ENCODE measurements at places on chromosomes 12 and 14. TPM values are rescaled to one million over a fixed set of nuclear protein-coding genes. Genes with fewer than 3 reads are reported as not detected.

- H3K36me3 ChIP-seq = no peaks in the 10 kb centered on the region
- H3K4me1 ChIP-seq = peaks cover 3% of the 10 kb centered on the region
- H3K4me3 ChIP-seq = no peak overlapping the region
Observed at GRCh38 chr12:116508145-116509121, 50.7 kb upstream of the MAP1LC3B2 start.

- no peak overlapping the region for H3K4me3 ChIP-seq
- H3K27ac ChIP-seq = peak overlapping the region; percentile 80
- H3K36me3 ChIP-seq = no peaks in the 10 kb centered on the region
- no peak for DNase-seq
- peaks cover 19% of the 10 kb centered on the region for H3K4me1 ChIP-seq
Observed at GRCh38 chr12:93042283-93042682, 113.2 kb upstream of the EEA1 start.

GRCh38 chr14:39267608-39268005 lies 33.9 kb downstream of the MIA2 start:
- no peaks in the 10 kb centered on the region for H3K27me3 ChIP-seq
- peak overlapping the region; percentile 84 for H3K4me3 ChIP-seq
- no peaks in the 10 kb centered on the region for H3K36me3 ChIP-seq
- peak overlapping the region; percentile 96 for H3K27ac ChIP-seq
- DNase-seq = no peak
- peaks cover 21% of the 10 kb centered on the region for H3K4me1 ChIP-seq

DNA sequence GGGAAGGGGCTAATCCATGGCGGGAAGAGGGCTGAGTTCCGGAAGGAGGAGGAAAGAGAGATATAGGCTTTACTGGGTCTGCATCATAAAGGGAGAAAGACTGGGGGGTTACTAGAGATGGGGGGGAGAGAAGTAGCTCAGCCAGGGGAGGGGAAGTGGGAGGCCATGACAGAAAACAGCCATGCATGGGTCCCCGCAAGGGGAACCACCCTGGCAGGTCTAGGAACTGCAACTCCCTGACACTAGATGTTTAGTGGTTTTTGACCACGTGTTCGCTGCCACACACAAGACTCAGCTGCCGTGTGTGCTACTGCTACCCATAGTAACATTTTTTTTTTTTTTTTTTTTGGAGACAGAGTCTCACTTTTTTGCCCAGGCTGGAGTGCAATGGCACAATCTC lies 145.0 kb downstream of the RIMBP2 start:
- no peaks in the 10 kb centered on the region for H3K36me3 ChIP-seq
- H3K27me3 ChIP-seq = no peaks in the 10 kb centered on the region
- H3K27ac ChIP-seq = no peak overlapping the region
- DNase-seq = no peak

- H3K4me1 ChIP-seq = no peaks in the 10 kb centered on the region
- H3K27me3 ChIP-seq = no peaks in the 10 kb centered on the region
- no peak for DNase-seq
- no peak overlapping the region for H3K27ac ChIP-seq
- no peak overlapping the region for H3K4me3 ChIP-seq
Observed at GRCh38 chr14:56248442-56248841, 130.2 kb downstream of the PELI2 start.

DNA sequence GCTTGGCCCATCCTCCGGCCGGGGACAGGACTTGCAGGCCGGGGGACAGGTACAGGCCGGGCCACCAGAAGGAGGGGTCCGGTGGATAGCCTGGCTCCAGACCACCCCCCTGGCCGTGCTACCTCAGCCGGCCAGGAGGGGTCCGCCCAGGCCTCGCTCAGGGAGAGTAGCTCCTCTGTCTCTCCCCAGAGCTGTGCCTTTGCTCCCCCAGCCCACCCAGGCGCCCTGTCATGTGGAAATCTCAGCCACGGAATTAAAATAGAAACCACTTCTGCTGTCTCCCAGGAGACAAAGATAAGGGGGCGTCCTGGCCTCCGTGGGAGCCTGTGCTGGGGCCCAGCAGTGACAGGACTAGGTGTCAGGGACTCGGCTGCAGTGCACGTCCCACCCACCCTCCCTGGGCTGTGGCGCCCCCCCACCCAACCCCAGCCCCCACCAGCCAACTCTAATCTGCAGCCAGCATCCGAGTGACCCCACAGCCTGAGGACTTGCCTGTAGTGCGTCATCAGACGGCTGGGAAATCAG lies 3.3 kb upstream of the CRIP2 start:
- peak overlapping the region; percentile 26 for H3K27ac ChIP-seq
- DNase-seq = no peak
- H3K36me3 ChIP-seq = no peaks in the 10 kb centered on the region
- peaks cover 14% of the 10 kb centered on the region for H3K27me3 ChIP-seq
- no peak overlapping the region for H3K4me3 ChIP-seq

- DNase-seq = peak; percentile 28
- H3K4me3 ChIP-seq = no peak overlapping the region
- no peaks in the 10 kb centered on the region for H3K36me3 ChIP-seq
- H3K27ac ChIP-seq = peak overlapping the region; percentile 38
Observed at GRCh38 chr14:89616852-89617341, 199.9 kb upstream of the FOXN3 start.

- H3K4me1 ChIP-seq = no peaks in the 10 kb centered on the region
- DNase-seq = peak; percentile 48
- H3K36me3 ChIP-seq = no peaks in the 10 kb centered on the region
- H3K27me3 ChIP-seq = no peaks in the 10 kb centered on the region
- H3K27ac ChIP-seq = no peak overlapping the region
Observed at GRCh38 chr12:87274594-87275245, 754.5 kb downstream of the C12orf50 start.

Gene CARMIL3
- polyA plus RNA-seq = not detected

Gene ULK1
- polyA plus RNA-seq = 11.0 TPM

Gene PRB2
- polyA plus RNA-seq = 1.5 TPM

- no peaks in the 10 kb centered on the region for H3K27me3 ChIP-seq
- no peaks in the 10 kb centered on the region for H3K36me3 ChIP-seq
- DNase-seq = no peak
- H3K27ac ChIP-seq = no peak overlapping the region
Observed at GRCh38 chr12:59046763-59047534, 126.6 kb upstream of the LRIG3 start.

- no peak overlapping the region for H3K4me3 ChIP-seq
- peak overlapping the region; percentile 95 for H3K27ac ChIP-seq
Observed at GRCh38 chr14:76953311-76953945, 75.1 kb downstream of the IRF2BPL start.

DNA sequence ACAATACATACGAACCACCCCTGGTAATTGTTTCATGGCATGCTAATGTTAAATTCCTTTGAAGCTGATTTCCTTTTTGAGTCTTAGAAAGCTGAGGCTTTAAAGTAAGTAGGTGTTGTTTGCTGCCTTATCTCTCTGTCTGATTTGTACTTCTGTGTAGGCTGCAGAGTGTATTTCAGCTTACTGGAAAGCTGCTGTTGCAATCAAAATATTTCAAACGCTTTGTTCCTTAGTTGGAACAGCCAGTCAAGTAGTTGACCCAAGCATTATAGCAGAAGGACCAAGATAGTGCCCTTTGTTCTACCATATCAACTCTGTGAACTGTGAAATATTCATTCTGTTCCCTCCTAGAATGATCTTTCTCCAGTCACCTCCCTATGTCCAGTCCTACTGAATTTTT lies 3.1 kb downstream of the PKP2 start:
- peak; percentile 41 for DNase-seq
- peaks cover 54% of the 10 kb centered on the region for H3K4me1 ChIP-seq
- peak overlapping the region; percentile 60 for H3K27ac ChIP-seq
- H3K27me3 ChIP-seq = no peaks in the 10 kb centered on the region

Gene PTPRB
- polyA plus RNA-seq = 0.41 TPM

Gene ERBB3
- 56.1 TPM for polyA plus RNA-seq

GRCh38 chr14:36580141-36580855 lies 2.1 kb downstream of the NKX2-8 start:
- no peak for DNase-seq
- peak overlapping the region; percentile 33 for H3K4me3 ChIP-seq
- H3K36me3 ChIP-seq = no peaks in the 10 kb centered on the region

Gene CD69
- not detected for polyA plus RNA-seq

- peaks cover 3% of the 10 kb centered on the region for H3K4me1 ChIP-seq
- peak; percentile 48 for DNase-seq
- H3K4me3 ChIP-seq = no peak overlapping the region
- no peaks in the 10 kb centered on the region for H3K36me3 ChIP-seq
- peak overlapping the region; percentile 48 for H3K27ac ChIP-seq
Observed at GRCh38 chr12:103028881-103029639, 71.6 kb downstream of the ASCL1 start.

Gene AMIGO2
- polyA plus RNA-seq = 57.3 TPM

Gene LRRC43
- polyA plus RNA-seq = 1.7 TPM

DNA sequence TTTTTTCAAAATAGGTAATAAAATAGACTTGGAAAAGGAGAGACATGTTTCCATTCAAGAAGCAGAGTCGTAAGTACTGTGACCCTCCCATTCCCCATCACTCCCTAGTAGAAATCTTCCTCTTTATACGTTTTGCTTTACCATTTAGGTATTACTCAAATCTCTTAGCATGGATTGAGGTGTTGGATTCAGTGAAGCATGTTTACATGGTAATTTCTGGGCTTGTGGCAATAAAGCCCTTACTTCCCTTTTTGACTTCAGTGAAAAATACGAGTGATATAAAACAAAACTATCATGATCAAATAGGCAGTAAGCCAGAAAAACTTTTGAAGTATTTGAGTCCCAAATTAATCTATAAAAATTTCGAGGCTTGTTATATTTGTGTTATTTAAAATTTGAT lies 27.4 kb downstream of the RAB21 start:
- H3K27me3 ChIP-seq = no peaks in the 10 kb centered on the region
- no peak overlapping the region for H3K4me3 ChIP-seq
- H3K27ac ChIP-seq = no peak overlapping the region

DNA sequence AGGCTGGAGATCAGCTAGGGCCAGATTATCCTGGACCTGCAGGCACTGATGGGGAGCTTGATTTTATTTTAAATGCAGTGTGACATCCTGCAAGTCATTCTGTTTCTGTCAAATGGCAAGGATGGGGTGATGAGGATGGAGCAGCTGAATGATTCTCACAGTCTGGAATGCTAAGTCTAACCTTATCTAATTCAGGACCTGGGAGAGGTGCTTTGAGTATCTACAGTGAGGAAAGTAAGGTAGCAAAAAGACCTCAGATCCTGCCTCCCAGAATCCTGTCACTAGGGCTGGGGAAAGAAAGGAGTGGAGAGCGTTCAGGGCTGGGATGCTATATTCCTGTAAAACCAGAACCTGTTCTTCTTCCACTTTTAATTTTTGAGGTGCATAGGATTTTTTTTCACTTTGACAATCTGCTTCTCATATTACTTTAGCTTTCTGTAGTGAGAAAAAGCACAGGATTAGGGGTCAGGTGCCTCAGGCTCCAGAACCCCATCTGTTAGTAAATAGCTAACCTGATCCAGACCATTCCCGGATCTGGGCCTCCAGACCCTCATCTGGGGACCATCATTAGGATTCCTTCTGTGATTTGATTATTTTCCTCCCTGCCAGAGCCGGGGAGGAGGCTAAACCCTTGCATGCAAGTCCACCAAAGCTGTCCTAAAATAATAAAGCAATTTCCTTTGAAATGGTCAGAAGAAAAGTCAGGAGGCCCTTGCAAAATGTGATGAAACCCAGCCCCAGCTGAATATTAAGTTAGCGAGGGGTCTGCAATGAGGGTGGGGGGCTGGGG lies 54.7 kb downstream of the ASCL1 start:
- no peak overlapping the region for H3K4me3 ChIP-seq
- no peak for DNase-seq
- H3K4me1 ChIP-seq = no peaks in the 10 kb centered on the region
- H3K27ac ChIP-seq = no peak overlapping the region
- H3K36me3 ChIP-seq = no peaks in the 10 kb centered on the region
- H3K27me3 ChIP-seq = peaks cover 5% of the 10 kb centered on the region

Gene KLRG1
- 1.8 TPM for polyA plus RNA-seq

Gene RNASE2
- 5.6 TPM for polyA plus RNA-seq

Gene SLC41A2
- 8.3 TPM for polyA plus RNA-seq

Gene RAD9B
- polyA plus RNA-seq = 0.61 TPM

DNA sequence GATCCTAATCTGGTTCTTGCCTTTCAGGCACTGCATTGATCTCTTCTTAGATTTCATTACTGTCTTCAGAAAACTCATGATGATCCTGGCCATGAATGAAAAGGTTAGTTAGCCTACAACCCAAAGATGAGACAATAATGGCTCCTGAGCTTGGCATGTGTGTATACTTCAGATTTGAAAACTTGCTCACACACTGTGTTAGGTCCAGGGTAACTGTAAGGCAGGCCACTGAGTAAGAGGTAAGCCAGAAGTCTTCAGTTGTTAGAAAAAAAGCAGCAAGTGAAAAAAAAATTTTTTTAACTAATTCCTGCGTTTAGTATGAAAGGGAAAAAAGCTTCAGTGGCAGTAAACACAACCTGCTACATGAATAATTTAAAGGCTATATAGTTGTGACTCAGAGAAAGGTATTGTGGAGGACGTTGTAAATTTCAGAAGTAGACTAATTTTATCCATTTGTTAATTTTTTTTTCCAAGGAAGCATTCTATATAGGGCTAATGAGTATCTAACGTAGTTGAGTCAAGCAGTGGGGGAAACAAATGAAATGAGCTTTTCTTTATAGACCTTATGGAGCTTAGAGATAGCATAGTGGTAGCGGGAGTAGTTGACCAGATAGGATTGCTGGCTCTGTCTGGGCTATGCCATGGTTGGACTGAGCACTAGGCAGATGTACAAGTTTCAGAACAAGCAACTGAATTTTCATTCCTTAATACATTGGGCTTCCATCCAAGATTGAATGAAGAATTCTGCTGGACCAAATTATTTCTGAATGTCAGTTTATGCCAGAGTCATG lies 20.5 kb downstream of the TMBIM6 start:
- peaks cover 5% of the 10 kb centered on the region for H3K36me3 ChIP-seq
- no peak overlapping the region for H3K27ac ChIP-seq
- no peak for DNase-seq
- H3K4me1 ChIP-seq = no peaks in the 10 kb centered on the region
- no peak overlapping the region for H3K4me3 ChIP-seq

- H3K27ac ChIP-seq = no peak overlapping the region
- no peaks in the 10 kb centered on the region for H3K36me3 ChIP-seq
- H3K4me3 ChIP-seq = no peak overlapping the region
- no peak for DNase-seq
Observed at GRCh38 chr12:73964641-73965040, 573.0 kb upstream of the ATXN7L3B start.

DNA sequence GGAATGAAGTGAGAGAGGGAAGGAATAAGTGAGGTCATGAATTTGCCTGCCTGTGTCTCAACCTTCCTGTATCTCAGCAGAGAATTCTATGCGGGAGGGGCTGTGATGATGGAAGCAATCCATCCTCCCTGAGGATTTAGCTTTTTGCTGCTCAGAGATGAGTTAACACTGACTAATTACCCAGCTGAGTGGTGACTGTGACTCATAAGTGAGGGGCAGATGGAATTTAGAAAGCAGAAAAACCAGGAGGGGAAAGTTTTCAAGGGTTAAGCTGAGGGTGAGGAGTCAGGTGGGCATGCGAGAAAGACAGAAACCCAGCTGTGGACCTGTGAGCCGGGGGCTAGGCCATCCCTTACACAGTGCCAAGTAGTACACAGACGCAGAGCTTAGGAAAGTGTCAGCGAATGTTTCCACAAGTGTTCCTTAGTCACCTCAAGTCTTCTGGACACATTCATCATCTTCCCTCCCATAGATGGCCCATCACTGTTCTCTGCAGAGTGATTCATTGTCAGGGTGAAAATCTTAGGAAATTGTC lies 277.9 kb downstream of the IPO8 start:
- no peaks in the 10 kb centered on the region for H3K4me1 ChIP-seq
- H3K27ac ChIP-seq = no peak overlapping the region
- no peaks in the 10 kb centered on the region for H3K27me3 ChIP-seq
- DNase-seq = no peak
- no peak overlapping the region for H3K4me3 ChIP-seq
